ENCODE measurements at places on chromosomes 7 and 10.

- DNase-seq = no peak
These were observed 20.2 kb downstream of the DNAJB9 start for GRCh38 chr7:108589874-108590273.

DNA sequence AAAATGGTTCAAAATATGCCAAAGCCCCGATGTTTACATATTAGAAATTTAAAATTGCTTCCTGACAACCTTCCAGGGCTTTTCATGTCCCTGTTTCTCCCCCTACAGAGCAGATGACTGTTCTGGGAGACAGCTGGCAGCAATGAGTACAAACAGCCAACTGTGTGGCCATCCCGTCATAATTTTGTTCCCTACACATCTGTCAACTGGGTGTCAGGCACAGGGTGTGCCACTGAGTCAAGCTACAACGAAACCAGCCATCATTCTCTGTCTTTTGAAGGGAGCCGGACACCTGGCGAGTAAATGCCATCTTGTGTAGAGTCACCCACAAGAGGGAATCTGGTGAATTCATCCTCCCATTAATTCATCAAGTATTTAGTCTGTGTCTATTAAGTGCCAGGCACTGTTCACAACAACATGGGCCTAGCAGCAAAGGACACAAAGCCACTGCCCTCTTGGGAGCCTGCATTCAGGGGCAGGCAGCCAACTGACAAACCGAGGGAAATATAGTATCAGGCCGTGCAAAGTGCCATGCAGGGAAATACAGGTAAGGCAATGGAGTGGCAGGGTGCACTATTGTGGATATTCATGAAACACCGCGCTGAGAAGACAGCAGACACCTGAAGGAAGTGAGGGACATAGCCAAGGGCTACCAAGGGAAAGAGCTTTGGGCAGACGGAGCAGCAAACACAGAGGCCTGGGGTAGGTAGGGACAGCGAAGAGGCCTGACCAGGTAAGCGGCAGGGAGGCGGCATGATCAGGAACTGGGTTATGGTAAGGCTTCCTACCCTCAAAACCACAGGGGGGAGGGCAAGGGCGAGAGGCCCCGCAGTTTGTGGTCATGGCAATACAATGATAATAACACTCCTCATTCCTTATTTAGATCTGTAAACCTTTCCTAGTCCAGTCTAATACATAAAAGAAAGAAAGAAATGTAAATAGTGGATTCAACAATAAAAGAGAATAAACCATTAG, 213.6 kb downstream of the FAM107B start:
- no peak for DNase-seq

GRCh38 chr10:48448796-48449195, 142.3 kb downstream of the MAPK8 start:
- no peak for DNase-seq

DNA sequence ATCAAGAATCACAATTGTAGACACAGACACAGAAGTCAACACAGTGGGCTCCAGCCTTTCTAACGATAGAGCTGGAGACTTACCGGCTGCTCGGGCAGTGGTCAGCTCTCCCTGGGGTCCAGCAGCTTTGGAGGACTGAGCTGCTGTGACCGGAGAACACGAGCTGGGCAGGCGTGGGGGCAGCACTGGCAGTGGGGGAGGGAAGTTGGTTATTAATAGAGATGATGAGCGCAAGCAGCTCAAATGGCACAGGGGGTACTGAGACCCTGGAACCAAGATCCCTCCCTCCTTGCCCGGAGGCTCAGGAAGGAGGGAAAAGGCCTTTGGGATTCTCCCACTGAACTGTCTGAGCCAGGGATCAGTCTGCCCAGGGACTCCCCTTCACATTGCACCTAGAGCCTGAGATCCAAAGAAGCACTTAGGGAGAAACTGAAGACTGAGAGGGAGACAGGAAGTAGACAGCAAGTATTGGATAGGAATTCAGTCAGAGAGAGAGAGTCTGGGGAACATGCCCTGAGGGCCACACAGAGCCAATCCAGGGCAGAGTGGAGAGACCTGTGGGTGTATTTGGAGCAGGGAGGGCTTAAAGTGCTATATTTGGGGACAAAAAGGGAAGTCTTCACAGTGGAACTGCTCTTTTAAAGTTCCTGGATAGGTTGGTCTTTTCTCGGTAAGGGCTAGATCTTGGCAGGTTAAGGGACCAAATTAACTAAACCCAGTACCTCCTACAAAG, at the start of gene MYOZ1:
Gene MYOZ1 (minus strand): TSS at position 147 of the 733 bp plus-strand sequence. CDS start 1,457 bp downstream, outside the sequence.
- DNase-seq = no peak

DNA sequence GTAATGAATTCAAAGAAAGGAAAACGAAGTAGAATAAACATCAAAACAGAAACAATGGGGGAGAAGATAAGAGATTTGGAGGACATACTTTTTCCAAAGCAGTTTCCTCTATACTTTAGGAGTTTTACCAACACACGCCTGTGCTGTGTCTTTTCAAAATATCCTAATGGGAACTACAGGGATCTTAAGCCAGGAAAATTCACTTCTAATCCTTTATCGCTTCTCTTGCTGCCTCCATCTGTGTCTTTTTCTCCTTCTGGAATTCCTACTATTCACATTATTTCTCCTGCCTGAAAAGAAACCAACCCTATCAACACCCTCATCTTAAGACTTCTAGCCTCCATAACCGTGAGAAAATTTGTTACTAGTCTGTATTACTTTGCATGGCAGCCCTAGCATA, 6.8 kb downstream of the HNRNPF start:
- no peak for DNase-seq

- DNase-seq = no peak
These were observed 22.4 kb upstream of the GARS1 start for GRCh38 chr7:30572212-30572841.

- no peak for DNase-seq
These were observed 267.4 kb downstream of the ADK start for GRCh38 chr10:74418285-74418872.

- DNase-seq = no peak
These were observed 73.4 kb downstream of the CFAP46 start for GRCh38 chr10:132868995-132869394.

- DNase-seq = no peak
These were observed 5.2 kb upstream of the TAS2R40 start for GRCh38 chr7:143216686-143217085.

- DNase-seq = no peak
These were observed 16.1 kb downstream of the MYO1G start for GRCh38 chr7:44962483-44963251.

GRCh38 chr10:70376436-70377378, 5.7 kb downstream of the LRRC20 start:
- DNase-seq = no peak

DNA sequence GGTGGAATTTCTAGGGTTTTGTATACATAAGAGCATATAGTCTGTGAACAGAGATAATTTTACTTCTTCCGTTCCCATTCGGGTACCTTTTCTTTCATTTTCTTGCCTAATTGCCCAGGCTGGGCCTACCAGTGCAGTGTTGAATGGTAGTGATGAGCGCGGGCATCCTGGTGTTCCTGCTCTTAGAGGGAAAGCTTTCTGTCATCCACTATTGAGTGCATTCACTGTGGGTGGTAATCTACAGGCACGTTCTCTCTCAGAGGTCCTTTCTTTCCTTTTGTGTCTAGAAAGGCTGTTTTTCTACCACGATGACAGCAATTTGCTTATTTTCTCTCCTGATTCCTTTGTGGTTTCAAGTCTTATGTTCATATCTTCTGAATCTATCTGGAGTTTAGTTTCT, 65.0 kb downstream of the INPP5A start:
- no peak for DNase-seq

DNA sequence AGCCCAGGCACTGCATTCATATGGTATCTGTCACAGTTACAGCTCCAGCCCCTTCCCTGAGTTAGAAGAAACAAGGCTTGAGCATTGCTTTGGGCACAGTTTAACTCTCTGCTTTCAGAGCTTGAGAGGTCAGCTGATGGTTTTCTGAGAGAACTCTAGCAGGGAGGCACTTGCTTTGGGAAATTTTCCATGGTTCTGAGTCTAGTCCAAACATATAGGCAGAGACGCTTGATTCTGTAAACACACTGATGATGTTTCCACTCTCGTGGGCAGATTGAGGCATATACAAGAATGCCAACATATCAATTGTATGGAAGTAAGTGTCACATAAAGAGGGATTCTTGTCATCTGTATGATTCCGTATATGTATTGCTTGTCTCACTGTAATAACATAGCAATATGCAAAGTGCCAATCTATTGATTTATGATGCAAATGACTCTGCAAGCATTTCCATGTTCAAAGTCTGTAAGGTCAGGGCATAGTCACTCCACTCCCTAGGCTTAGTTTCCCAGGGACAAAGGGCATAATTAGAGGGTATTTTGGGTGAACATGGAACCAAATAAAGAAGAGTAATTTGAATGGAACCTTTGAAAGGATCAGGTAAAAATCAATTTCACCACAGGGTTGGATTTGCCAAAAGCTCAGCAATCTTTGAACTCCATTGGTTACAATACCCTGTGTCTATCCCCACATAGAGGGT, 239.0 kb downstream of the INHBA start:
- DNase-seq = no peak

DNA sequence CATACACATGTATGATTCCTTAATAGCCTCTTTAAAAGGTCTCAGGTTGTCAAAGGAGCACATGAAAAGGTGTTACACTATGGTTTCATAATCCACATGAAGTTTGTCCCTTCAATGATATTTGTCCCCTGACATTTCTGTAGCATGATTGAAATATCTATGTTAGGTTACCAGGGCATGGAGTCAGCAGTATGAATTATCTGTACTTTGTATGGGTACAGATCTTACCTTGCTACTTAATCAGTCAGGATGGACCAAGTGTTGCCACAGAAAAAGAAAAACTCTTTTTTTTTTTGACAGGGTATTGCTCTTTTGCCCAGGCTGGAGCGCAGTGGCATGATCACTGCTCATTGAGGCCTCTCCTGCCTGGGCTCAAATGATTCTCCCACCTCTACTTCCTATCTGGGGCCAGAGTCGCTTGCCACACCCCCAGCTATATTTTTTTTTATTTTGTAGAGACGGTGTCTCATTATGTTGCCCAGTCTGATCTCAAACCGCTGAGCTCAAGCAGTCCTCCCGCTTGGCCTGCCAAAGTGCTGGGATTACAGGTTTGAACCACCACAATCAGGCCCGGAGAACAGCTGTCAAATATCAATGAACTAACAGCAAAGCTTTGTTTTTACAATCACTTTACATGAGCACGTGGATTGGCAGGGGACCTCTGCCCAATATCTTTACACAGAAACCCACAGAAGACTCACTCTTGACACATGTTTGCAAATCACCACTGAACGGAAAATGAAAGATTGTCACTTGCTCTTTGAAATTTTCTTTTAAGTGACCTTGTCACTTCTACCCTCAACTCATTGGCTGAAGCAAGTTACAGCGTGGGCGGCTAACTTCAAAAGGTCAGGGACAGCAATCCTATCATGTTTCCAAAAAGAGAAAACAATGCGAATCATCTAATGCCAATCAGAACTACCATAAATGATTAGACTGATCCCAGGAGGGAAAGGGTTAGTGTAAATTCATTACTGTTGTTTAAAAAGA, 140.2 kb downstream of the PRKG1 start:
- no peak for DNase-seq

GRCh38 chr7:45408409-45408737, 165.8 kb upstream of the ADCY1 start:
- DNase-seq = no peak

GRCh38 chr7:20225384-20225783, 8.2 kb upstream of the MACC1 start:
- DNase-seq = no peak

DNA sequence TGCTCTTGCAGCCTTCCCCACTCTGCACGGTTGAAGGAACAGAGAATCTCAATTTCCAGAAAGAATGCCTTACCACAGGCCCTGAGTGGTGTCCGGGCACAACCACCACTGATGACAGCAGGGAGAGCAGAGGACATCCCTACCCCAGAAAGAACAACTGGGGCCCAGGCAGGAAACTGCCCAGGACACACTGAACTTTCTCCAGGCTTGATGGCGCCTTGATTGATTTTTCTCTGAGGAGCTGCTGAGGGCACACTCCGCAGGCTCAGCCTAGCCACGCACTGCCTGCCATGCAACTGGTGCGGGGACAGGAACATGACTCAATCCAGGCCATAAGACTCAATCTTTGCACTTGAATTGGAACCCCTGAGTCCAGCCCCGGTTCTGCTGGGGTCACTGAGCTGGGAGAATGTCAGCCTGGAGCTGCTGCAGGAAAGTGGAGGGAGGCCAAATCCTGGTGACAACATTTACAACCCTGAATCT, 5.9 kb downstream of the AKR1B1 start:
- no peak for DNase-seq

DNA sequence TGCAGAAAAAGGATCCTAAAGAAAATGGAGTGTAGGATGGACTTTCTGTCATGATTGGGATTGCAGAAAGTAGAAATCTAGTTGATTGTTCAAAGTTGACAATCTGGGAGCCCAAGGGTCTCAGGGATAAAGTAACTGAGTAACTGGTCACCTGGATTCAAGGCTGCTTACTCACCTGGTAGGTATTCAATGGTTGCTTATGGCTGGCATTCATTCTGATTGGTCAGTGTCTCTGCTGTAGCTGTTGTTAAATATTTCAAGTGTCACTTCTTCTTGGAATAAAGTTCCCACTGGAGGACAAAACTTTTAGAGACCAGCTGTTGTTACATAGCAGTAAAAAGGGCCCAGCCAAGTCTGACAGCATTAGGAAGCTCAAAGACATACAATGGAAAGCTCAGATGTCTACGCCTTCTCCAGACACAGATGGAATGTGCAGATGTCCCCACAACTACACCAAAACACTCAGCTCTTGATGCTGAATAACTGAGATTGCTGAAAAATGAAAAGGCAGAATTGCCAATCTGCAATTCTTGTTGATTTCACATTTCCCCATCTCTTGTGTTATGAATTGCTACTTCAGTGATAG, 106.9 kb downstream of the ZNF467 start:
- no peak for DNase-seq

- DNase-seq = no peak
These were observed 2.9 kb downstream of the MLXIPL start for GRCh38 chr7:73621168-73622063.

DNA sequence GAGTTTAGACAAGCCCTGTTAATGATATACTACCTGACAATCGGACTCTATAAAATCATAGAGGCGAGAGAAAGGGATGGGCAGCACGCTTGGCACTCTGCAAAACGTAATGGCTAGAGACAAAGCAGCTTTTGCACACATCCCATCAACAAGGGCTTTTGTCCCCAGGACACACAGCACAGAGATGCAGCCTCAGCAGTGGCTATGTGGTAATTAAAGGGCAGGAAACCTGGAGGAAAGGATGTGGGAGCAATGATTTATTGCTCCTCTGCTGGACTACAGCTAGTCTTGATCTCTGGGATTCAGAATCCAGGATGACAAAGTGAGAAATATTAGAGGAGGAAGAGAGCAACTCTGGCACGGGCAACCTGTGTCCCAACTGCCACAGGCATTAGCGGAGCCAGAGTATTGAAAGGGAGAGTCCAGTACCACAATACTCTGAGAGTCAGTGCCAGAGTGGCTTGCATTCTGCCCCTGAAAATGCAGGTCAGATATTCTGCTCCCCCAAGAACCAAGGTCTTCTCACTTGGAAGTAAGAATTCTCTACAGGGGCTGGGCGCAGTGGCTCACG, 96.5 kb downstream of the ARMH3 start:
- DNase-seq = no peak

- DNase-seq = no peak
These were observed 6.2 kb downstream of the MCM10 start for GRCh38 chr10:13167568-13167967.
